NCI-H345 (cell line): ENCODE measurements at places on chromosomes 6 and 20.

DNA sequence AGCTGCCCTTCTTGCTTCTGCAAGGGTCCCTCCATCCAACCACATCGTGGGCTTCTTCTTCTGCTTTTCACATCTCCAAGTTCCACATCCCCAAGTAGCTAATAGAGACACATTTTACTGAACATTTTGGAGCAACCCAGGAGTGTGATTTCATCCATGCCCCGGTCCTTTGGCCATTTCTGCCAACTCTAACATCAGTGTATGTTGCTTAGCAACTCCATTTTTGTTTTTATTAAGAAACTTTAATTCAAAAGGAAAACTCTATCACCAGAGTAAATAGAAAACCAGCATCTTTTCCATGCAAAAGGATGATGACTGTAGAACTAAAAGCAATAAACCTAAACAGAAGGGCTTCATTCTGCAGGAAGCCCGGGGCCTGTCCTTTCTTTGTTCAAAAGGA is 32.7 kb upstream of the SULF2 start:
- DNase-seq, result no peak

DNA sequence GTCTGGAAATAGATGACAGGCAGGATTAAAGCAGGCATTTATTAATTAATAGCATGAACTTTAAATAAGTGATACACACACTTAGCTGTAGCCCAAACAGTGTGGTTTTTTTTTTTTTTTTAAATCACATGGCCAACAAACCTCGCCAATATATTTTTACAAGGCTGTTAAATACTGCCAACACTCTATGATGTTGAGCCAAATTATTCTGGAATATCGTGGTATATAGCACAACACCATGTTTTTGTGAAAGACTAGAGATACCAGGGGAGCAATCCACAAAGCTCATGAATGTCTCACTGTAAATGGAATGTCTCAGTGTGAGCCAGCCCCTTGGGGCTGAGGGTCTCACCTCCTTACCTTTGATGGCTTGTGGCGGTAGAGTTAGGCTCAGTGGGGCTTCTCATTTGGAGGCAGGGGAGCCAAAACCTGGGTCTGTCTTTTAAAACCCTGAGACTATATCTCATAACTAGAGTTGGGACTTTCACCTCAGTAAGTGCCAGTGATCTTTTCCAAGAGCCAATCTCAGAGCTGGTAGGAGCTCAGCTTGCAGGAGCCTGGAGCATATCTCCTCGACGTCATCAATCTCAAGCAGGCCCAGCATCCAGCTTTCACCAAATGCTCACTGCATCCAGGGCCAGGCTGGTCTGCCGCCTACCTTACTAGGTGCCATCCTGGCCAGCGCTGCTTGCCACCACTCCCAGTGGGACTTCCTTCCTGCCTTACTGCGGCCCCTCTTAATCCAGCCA is 78.5 kb upstream of the FAM184A start:
- no peak for DNase-seq

- no peak for DNase-seq
Measured at GRCh38 chr6:127102299-127102698, 16.2 kb upstream of the RSPO3 start.

- DNase-seq, result no peak
Measured at GRCh38 chr20:49276961-49277785, 684 bp downstream of the ZNFX1 start.

DNA sequence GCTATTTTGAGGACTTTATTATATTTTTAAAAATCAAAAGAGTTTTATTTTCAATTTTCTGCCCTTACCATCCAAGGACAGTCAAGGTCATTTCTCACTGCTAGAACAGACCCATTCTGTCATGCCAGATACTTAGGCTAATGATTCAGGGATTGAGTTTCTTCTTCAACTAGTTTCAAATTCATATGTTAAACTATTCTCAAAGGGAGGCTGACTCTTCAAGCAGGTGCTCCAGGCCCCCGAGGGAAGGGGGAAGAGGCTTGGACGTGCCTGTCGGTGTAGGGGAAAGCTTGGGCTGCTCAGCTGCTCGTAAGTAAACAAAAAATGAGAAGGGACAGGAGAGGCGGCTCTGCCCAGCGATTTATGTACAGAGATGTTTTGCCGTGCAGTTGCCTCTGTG is 69.4 kb upstream of the MYLIP start:
- DNase-seq, result peak; percentile 53

- no peak for DNase-seq
Measured at GRCh38 chr6:13398421-13398994, 70.2 kb upstream of the TBC1D7 start.

- DNase-seq, result peak; percentile 89
Measured at GRCh38 chr20:24872291-24873024, 76.6 kb upstream of the CST7 start.

DNA sequence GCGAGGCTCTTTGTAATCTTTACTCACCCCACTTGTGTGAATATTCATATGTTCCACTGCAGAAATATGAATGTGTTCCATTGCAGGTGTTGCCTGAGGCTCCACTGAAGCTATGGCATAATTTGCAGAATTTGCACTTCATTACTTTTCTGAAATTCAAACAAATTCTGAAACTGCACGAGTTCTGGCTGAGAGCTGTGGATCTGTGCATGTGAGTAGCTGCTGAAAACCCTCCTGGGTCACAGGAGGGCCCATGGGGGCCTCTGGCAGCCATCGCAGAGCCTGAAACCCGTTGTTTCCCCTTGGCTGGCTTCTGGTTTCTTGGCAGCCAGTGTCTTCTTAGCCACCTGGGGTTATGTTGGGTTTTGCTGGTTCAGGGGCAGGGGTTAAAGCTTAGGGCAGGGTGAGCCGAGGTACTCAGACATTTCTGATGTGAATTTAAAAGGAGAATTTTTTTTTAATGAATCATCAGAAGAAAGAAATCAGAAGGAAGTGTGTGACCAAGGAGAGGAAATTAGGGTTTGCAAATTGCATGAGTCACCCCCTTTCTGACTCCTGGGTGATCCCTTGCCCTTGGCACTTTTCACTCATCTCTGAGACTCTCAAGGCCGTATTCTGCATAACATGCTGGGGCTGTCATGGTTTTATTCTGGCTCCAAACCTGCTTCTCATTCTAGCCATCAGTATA is 40.6 kb downstream of the TOX2 start:
- no peak for DNase-seq

DNA sequence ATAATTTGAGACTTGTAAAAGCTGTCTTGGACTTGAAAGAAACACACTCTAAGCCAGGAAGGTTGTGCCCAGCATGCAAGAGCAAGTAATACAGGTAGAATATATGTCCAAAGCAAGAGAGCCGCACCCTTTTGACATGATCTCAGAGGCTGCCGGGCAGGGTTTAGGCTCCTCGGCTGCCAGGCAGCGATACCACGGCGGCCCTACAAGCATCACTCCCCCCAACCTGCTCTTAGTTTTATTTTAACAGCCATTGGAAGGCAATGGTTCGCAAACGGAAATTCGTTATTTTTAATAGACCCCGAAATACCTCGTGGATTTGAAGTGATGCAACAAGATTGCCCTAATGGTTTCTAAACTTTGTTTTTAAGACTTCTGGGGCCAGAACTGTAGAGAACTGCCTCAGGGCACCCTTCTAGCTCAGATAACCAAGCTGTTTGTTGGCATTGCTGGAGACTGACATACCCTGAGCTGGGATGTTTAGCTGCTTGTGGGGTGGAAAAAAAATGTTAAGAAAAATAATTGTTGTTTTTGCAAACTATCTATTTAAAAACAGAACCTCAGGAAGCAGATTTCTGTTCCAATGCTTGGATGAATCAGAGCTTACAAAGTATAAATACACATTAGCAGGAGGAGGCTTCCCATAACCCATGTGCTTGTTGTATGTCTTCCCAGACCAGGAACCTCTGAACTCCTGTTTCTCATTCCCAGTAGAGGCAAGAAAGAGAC is 39.0 kb downstream of the JAG1 start:
- DNase-seq, result no peak

- no peak for DNase-seq
Measured at GRCh38 chr6:123030282-123030681, 34.2 kb downstream of the CLVS2 start.

GRCh38 chr6:105667056-105667455 is 264.2 kb upstream of the PREP start:
- DNase-seq, result no peak

DNA sequence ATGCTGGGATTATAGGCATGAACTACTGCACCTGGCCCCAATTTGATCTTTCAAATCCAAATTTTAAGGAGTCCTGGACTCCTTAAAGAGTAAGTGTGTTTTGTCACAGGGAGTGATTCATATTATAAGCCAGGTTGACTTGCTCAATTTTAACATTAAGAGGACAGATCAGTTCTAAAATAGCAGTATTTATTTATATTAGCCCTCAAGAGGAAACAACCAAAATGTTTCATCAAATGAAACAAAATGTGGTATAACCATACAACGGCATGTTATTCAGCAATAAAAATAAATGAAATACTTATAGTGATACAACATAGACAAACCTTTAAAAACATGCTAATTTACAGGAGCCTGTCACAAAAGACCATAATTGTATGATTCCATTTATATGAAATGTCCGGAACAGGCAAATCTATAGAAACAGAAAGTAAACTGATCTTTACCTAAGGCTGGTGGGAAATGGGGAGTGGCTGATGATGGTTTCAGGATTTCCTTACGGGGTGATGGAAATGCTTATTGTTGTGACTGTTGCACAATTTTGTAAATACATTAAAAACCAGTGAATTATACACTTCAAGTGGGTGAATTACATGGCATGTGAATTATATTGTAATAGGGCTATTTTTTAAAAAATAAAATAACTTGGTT is 637.4 kb downstream of the MMUT start:
- no peak for DNase-seq

DNA sequence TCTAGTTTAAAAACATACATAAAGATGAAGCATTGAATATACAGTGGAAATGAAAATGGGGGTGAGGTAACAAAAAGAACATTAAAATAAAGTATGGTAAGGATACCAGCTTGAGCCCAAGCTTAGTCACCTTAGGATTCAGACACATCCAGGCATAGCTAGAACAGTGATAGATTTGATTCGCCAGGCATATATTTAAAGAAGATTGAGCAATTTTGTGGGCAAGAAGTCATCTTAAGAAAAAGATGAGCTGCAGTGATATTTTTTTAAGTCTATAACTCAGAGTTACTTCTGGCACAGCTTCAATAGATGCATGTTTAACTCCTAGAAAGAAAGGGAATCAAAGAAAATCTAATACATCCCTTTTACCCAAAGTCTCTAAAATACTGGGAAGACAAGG is 97.9 kb downstream of the BMP5 start:
- no peak for DNase-seq

DNA sequence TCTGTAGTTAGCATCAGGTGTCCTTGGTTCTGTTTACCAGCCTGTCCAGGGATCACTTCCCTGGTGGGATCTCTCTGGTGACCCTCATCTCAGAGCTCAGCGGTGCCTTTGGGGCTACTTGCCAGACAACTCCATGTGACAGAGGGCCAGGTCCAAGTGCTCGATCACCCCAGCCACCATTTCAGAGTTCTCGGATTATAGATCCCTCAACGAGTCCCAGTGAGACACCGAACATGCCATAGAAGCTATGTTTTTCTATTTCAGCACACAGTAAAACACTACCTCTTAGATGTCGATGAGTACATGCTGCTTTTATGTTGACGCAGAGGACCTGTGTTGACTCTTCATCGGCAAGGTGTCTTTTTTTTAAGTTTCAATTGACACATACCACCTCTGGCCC is 170.1 kb upstream of the AKAP12 start:
- DNase-seq, result no peak

DNA sequence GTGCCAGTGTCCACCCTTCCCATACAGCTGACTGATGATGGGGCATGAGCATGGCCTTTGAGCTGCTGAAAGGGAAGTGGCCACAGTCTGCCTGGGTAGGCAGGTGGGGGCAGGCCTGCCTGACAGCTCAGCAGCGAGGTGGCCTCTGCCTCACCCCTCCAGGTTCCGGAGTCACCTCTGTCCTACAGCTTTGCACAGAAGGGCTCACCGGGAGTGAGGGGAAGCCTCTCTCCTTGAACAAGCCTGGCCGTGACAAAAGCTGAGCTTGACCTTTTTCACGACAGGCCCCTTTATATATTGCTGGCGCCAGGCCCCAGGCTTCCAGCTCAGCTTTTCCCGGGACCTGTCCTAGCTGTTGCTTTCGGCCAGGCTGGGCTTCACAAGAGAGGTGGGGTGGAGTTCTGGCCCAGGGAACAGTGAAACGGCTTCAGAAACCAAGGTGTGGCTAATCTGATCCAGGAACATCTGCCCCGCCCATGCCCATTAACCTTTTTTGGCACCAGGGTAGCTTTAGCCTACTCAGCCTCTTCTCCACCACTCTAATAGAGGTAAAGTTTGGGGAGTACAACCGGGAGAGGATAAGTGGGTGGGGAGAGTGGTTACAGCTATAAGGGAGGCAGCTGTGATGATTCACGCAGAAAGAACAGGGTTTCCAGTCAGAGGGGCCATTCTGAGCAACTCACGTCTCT is 42.9 kb downstream of the C6orf132 start:
- no peak for DNase-seq
